ENCODE measurements at places on chromosomes 12 and 14.

DNA sequence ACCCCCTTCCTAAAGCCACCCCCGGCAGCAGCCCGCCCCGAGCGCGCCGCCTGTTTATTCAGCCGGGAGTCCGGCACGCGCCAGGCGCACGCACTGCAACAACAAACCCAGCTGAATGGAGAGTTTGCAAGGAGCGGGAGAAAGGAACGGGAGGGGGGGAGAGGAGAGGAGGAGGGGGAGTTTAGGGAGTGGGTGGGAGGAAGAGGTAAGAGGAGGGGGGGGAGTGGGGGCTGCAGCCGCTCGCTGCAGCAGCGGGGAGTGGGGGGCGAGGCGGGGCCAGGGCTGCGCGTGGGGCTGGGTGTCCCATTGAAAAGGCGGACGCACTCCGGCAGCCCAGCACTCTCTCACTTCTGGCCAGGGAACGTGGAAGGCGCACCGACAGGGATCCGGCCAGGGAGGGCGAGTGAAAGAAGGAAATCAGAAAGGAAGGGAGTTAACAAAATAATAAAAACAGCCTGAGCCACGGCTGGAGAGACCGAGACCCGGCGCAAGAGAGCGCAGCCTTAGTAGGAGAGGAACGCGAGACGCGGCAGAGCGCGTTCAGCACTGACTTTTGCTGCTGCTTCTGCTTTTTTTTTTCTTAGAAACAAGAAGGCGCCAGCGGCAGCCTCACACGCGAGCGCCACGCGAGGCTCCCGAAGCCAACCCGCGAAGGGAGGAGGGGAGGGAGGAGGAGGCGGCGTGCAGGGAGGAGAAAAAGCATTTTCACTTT is at the start of gene ASCL1:
Gene ASCL1, plus strand, starts transcription at position 336 of the 712 bp plus-strand sequence. CDS start 571 bp downstream, outside the sequence.
- peak; percentile 39 for DNase-seq

DNA sequence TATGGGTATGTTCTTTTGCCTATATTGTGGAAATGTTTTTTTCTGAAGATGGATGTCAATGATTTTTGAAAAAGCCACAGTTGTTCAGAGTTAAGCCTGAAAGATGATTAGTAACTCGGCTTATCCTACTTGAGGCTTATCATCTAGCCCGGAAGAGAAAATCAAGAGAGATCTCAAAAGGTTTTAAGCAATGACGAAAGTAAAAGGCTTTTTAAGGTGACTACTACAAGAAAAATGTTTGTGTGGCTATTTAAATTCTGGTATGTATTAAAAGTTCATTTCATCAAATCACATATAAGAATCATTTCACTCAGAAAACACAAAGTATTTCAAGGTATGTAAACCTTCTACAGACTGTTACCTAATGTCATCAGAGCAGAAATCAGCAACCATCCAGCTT is 40.2 kb downstream of the HEATR5A start:
- DNase-seq: no peak

DNA sequence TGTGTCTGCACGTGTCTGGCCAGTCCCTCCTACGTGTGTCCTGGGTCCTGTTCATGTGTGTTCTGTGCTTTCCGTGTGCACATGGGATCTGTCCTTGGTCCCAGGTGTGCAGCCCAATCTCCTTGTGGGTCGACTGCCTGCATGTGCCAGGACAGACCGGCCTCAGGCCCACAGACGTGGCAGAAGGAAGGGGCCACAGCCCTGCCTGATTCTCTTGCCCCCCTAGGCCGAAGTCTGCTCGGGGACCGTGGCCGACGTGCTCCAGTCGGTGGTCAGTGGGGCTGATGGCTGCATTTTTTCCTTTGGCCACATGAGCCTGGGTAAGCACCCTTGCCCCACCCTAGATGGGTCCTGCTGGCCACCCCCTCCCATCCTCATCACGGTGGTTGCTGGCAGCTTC is 34.0 kb downstream of the KIF26A start:
- DNase-seq: no peak

GRCh38 chr12:4212845-4213244 is 60.7 kb upstream of the CCND2 start:
- no peak for DNase-seq

- no peak for DNase-seq
Observed at GRCh38 chr14:88276923-88277596, 46.0 kb downstream of the KCNK10 start.

DNA sequence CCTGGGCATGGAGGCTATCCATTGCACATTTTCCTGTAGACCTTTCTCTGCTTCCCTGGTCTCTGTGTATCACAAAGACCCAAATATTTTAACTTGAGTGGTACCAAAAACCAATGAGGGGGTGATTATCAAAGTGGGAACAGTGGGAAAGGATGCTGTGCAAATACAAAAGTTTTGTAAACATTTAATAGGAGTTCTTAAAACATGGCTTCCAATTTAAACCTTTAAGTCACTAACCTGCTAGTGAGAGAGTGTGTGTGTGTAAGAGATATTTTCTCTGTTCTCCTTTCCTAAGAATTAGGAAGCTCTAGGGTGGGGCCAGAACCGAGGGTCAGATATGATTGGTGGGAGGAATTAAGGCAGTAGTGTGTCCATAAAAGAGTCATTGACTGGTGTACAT is 64.5 kb upstream of the ARHGAP5 start:
- no peak for DNase-seq

GRCh38 chr12:29768372-29768771 is 15.4 kb downstream of the TMTC1 start:
- no peak for DNase-seq

GRCh38 chr14:23582906-23583760 is 4.5 kb upstream of the JPH4 start:
- DNase-seq: no peak

GRCh38 chr12:49564686-49565405 is 3.1 kb downstream of the MCRS1 start:
- peak; percentile 72 for DNase-seq

GRCh38 chr12:85877459-85877858 is 3.4 kb downstream of the NTS start:
- no peak for DNase-seq

DNA sequence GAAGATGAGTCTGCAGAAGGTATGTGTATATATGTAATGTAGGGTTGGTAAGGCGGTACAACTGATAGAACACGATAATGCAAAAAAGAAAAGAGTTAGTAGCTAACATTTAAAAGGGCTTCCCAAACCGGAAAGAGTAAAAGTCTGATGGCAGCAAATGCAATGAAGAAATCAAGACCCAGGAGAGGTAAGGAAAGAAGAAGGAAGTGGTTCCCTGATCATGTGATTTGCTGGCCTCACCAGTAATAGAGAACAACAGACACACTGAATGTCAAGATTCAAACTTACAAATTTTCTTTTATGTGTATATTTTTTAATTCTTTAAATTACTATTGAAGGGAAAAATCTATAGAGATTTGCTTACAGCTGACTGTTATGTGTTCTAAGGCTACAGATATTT is 18.4 kb downstream of the ZFC3H1 start:
- no peak for DNase-seq

DNA sequence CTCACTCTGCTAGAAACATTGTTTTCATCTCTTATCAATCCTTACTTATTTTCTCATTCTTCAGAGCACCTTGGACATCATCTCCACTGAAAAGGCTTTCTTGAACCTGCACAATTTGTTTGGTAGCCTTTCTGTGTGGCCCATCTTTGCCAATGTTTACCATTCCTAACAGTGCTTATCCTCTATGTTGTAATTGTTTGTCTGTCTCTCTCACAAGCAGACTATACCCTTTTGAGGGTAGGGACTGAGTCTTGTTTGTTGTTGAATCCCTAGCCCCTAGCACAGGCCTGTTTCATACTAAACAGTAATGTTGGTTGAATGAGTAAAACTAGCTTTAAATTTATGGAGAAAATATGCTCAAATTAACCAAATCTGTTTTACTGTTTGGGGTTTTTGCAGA is 9.2 kb downstream of the MRPL42 start:
- no peak for DNase-seq

DNA sequence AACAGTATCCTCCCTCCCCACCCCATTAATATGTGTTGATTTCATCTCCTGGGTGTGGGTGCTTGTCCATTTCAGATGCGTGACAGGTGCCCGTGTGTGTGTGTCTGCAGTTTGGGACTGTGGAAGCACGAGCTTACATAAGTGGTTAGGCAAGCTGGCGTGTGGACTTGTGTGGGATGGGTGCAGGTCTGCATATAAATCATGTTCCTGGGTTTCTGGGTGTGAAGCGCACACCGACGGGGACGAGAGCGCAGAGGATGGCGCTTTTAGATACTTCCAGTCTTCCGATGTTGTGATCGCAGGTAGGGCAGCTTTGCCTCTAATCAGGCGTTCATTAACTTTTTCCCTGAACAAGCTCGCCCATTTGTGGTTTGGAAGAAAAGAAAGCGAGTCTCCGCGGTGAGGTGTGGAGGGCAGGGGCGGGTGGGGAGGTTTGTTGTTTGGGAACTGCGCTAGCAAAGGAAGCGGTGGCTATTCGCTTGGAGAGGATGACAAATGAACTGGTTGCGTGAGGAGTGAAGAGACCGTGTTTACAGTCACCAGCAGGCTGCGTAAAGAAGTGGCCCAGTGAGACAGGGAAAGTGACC is 865 bp downstream of the RGS6 start:
- DNase-seq: no peak

GRCh38 chr14:54695196-54695595 is 128.3 kb downstream of the SAMD4A start:
- no peak for DNase-seq

DNA sequence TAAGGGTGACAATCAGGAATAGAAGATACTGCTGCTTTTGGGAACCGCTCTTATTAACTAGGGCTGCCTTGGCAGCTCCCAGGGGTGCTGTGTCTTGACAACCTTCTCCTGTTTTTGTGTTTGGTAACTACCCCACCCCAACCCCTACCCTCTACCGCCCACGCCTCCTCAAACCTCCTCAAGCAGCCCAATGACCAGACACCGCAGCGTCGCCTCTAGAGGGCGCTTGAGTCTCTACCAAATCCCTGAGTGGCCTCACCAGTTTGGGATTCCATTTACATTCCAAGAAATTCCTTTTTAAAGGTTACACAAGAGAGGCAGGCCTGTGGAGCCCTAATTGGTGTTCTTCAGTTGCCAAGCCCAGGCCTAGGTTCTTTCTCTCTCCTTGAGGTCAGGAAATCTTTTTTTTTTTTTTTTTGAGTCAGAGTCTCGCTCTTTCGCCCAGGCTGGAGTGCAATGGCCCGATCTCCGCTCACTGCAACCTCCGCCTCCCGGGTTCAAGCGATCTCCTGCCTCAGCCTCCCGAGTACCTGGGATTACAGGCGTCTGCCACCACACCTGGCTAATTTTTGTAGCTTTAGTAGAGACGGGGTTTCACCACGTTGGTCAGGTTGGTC is 72.4 kb upstream of the USP44 start:
- peak; percentile 13 for DNase-seq

- DNase-seq: no peak
Observed at GRCh38 chr14:52923902-52924575, 26.8 kb downstream of the FERMT2 start.

GRCh38 chr12:49253033-49253623 is 11.8 kb upstream of the TUBA1C start:
- DNase-seq: no peak

DNA sequence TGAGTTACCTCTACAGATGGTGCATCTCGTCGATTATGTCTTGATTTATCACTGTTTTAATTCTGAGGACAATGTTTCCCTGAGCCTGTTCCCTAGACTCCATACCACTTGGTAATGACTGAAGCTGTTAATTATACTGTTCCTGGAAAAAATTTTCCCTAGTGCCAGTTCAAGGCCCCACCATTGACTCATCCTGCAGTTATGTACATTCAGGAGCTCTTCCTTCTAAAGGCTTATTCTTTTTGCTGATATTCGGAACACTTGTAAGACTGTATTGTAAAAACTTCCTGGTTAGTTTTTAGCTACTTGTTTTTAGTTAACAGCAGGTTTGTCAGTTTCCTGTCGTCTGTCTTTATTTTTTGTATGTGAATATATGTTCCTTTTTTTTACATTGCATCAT is 30.4 kb upstream of the PPP2R5E start:
- DNase-seq: no peak

DNA sequence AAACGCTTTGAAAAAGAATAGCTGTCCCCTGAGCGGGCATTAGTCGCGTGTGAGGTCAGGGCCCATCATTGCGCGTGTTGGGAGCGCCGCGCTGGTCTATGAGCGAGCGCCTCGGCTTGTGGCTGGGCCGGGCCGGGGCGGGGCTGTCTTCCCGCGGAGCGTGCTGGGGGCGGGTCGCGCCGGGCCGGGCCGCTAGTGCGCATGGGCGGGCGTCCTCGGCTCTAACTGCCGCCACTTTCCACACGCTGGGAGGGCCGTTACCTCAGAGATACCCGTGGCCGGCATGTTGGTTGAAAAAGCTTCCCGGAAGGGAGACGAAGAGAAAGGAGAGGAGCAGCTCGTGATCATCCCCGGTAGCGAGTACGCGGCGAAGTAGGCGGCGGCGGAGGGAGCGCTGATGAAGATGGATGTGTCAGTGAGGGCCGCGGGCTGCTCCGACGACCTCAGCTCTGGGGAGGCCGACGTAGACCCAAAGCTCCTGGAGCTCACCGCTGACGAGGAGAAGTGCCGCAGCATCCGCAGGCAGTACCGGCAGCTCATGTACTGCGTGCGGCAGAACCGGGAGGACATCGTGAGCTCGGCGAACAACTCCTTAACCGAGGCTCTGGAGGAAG is at the start of gene EID3:
Gene EID3, plus strand, starts transcription at position 202 of the 614 bp plus-strand sequence. Its CDS starts 196 bp downstream, at position 398.
- DNase-seq: peak; percentile 85

GRCh38 chr14:71212093-71212492 is 304.8 kb downstream of the PCNX1 start:
- no peak for DNase-seq

- no peak for DNase-seq
Observed at GRCh38 chr14:95222151-95222631, 64.9 kb upstream of the DICER1 start.

- DNase-seq: no peak
Observed at GRCh38 chr12:10847744-10848143, 1.5 kb downstream of the PRR4 start.

GRCh38 chr12:17999174-17999801 is 90.7 kb downstream of the RERGL start:
- DNase-seq: no peak

DNA sequence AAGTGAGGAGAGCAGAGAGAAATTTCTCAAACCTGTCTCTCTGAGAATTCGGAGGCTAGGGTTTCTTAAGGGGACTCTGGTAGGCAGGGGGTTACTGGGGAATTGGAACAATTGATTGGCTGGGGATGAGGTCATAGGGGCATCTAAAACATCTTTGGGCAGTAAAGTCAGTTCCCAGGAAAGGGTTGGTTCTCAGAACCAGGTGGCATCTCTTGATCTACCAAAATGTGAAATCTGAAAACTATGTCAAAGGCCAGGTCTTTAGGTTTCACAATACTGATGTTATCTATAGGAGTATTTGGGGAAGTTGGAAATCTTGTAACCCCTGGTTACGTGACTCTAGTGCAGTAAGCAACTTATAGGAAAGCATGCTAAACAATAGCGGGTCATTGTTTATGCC is 6.9 kb downstream of the C12orf75 start:
- no peak for DNase-seq

DNA sequence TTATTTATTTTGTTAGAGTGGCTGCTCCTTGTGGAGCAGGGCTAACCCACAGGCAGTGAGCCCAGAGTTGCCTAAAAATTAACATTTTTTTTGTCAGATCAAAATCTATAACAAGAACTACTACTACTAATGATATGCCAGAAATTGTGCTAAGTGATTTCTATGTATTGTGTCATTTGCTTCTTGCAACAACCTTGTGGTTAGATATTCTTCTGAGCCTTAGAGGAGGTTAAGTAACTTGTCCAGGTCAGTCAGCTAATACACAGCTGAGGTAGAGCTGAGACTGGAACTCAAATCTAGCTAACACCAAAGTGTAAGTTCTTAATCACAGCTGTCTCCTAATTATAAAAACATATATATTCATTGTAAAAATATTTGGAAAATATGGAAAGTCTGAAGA is 29.8 kb downstream of the CFL2 start:
- DNase-seq: no peak

Data from putamen (tissue), 1 donor.